Epithelial cell of esophagus (primary cell): ENCODE measurements at places on chromosomes 4 and X.

GRCh38 chrX:8913655-8914409, 112.6 kb upstream of the FAM9A start:
- DNase-seq = peak; percentile 7

GRCh38 chr4:184891816-184892397, 66.1 kb upstream of the ACSL1 start:
- DNase-seq = no peak

DNA sequence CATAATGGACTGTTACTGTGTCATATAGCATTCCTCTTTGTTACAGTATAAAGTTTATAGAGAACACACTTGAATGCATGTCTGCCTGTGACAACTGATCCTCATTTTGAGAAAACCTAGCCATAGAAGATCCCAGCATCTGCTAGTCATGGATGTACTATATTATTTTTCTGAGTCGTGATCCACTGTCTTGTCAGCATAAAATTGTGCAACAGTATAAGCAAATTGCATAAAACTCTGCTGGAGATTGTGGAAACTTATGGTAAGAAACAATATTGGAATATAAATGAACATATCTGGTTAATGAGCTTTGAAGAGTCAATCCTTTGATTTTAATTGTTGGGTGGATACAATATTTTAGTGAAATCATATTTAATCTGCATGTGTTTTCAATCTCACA, 3.6 kb downstream of the NEIL3 start:
- DNase-seq = peak; percentile 51

- DNase-seq = peak; percentile 18
These were observed 46.3 kb downstream of the STARD8 start for GRCh38 chrX:68693481-68694434.

GRCh38 chrX:98407584-98407983, 1523.9 kb downstream of the RPA4 start:
- DNase-seq = no peak

GRCh38 chrX:47802589-47802988, 34.1 kb upstream of the ZNF81 start:
- peak; percentile 61 for DNase-seq
